Type B pancreatic cell (in vitro differentiated cells): ENCODE measurements at places on chromosomes 2 and 18.

GRCh38 chr2:125471963-125472362, 1184.0 kb upstream of the GYPC start:
- no peak for DNase-seq

DNA sequence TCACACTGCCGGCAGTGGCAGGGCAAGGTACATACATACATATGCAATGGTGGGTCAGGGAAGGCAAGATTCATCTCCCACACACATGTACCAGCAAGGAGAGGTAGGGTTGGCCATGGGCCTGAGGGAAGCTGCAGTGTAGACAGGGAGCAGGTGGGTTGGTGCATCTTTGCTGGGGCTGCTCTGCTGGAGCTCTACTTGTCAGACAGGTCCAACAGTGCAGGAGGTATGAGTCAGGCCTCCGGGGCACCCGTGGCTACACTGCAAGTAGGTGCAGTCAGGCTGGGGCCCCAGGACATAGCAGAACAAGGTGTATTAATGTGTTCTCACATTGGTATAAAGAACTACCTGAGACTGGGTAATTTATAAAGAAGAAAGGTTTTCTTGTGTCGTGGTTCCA, 281.1 kb upstream of the COL3A1 start:
- DNase-seq, result no peak

DNA sequence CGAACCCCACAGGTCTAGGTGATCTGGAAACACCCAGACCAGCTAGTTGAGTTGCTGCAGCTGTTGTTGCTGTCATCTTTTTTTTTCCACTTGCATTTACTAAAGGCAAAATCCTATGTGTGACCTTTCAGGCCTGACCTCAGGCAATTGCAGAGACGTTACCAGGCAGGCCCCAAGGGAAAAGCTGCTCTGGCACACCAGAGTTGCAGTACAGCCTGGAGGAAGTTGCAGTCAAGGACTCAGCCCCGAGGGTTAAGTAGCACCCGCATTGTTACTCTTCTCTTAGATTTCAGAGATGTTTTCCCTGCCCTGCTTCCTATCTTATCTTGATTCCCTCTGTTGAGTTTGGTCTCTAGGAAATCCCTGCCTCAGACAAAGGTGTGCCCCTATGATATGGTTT, 45.2 kb upstream of the SMAD2 start:
- no peak for DNase-seq

- DNase-seq, result no peak
Measured at GRCh38 chr18:61901323-61901986, 8.6 kb upstream of the RNF152 start.

GRCh38 chr2:108936076-108936864, 52.8 kb downstream of the EDAR start:
- no peak for DNase-seq

- no peak for DNase-seq
Measured at GRCh38 chr2:137677466-137677865, 286.8 kb upstream of the HNMT start.
